MCF 10A (cell line): ENCODE measurements at places on chromosomes 13 and 19. TPM values are rescaled to one million over a fixed set of nuclear protein-coding genes. Genes with fewer than 3 reads are reported as not detected.
A peak's percentile ranks its signal among the peaks of the same experiment; 100 is the strongest.

GFY gene
- not detected in 2 replicates for total RNA-seq

DNAAF3 gene
- total RNA-seq: 3.9 and 4.9 TPM in 2 replicates

HSPB6 gene
- 0.21 TPM in 1 of 2 replicates, not detected in the other for total RNA-seq

ZNF180 gene
- 3.2 and 4.4 TPM in 2 replicates for total RNA-seq

VSTM2B gene
- not detected in 2 replicates for total RNA-seq

CD37 gene
- total RNA-seq: not detected in 2 replicates

ACER1 gene
- total RNA-seq: not detected in 2 replicates

PPP1R15A gene
- 207 and 248 TPM in 2 replicates for total RNA-seq

CARM1 gene
- total RNA-seq: 49.5 and 51.7 TPM in 2 replicates

DNA sequence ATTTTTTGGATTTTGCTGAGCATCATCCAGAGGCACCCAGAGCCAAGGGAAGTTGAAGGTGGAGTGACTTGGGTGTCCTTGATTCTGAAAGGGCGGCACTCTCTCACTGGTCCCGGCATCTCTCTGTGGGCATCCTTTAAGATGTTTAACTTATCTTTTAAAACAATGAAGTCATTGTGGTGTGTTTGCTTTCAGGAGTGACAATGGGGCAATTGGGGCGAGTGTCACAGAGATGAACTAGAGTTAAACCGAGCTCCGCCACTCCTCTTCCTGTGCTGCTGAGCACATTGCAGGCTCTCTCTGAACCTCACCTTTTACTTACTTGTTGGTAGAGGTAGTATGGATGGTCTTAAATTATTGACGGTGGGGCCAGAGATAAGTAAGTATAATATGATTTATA, 295.7 kb downstream of the MYO16 start:
- DNase-seq: no peak
- H3K4me1 ChIP-seq: peaks cover 23% of the 10 kb centered on the region
- H3K27me3 ChIP-seq: no peaks in the 10 kb centered on the region
- no peak overlapping the region for H3K27ac ChIP-seq
- no peak overlapping the region for H3K4me3 ChIP-seq

GRCh38 chr13:110185696-110186095, 121.3 kb downstream of the COL4A1 start:
- no peak overlapping the region for H3K27ac ChIP-seq
- H3K27me3 ChIP-seq: no peaks in the 10 kb centered on the region
- H3K4me3 ChIP-seq: no peak overlapping the region

GRCh38 chr13:53104136-53104535, 75.5 kb downstream of the OLFM4 start:
- no peaks in the 10 kb centered on the region for H3K4me1 ChIP-seq
- H3K27ac ChIP-seq: no peak overlapping the region
- H3K36me3 ChIP-seq: no peaks in the 10 kb centered on the region
- DNase-seq: no peak
- H3K4me3 ChIP-seq: no peak overlapping the region
- H3K27me3 ChIP-seq: peaks cover 24% of the 10 kb centered on the region

DNA sequence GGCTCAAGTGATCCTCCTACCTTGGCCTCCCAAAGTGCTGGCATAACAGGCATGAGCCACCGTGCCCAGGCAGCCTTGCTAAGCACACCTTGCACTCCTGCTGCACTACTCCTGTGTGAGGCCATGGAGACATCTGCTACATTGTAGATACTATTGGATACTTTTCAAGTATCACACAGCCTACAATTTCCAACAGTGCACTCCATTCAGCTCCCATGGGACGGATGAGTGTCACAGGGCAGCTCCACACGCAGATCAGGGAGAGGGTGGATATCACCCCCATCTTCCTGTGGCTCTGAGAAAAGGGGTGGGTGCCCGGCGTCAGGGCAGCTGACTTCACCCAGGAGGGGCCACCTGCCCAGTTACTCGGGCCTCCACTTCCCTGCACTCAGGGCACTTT, 39.1 kb upstream of the CCNE1 start:
- H3K4me3 ChIP-seq: no peak overlapping the region
- H3K27ac ChIP-seq: no peak overlapping the region
- peaks cover 7% of the 10 kb centered on the region for H3K36me3 ChIP-seq
- H3K27me3 ChIP-seq: no peaks in the 10 kb centered on the region
- peaks cover 5% of the 10 kb centered on the region for H3K4me1 ChIP-seq

DNA sequence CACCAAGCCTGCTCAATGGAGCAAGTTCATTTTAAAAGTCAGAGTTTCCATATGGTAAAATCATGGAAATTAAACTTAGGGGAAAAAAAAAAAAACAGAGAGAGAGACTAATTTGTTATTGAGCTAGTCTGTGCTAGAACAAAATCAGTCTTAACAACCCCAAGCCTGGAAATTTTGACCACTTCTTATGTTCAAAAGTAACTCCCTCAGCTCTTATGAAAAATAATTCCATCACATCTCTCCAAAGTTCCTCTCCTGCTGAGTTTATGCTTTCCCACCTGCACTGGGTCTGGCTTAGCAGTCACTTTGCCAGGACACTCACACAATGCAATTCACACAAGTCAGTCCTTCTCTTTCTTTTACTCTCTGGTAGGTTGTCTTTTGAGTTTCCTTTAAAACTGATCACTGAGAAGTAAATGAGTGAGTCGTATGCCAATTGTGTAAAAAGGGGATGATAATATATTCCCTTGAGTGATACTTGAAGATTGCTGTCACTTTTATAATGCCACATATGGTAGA, 92.6 kb downstream of the ENOX1 start:
- no peak overlapping the region for H3K4me3 ChIP-seq
- H3K27ac ChIP-seq: no peak overlapping the region
- no peaks in the 10 kb centered on the region for H3K36me3 ChIP-seq
- H3K4me1 ChIP-seq: peaks cover 6% of the 10 kb centered on the region
- DNase-seq: no peak

DNA sequence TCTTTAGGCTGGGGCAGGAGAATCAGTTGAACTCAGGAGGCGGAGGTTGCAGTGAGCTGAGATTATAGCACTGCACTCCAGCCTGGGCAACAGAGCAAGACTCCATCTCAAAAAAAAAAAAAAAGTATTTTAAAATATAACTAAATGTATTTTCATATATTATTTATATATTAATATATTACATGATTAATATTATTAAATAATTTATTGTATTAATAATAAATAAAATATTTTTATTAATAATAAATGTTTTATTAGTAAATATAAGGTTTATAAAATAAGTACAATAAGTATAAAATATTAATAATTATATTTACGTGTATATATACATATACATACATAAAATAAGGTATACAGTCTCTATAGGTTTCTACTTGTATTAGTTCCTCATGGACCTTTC, 56.8 kb downstream of the SKA3 start:
- no peaks in the 10 kb centered on the region for H3K27me3 ChIP-seq
- no peaks in the 10 kb centered on the region for H3K36me3 ChIP-seq
- no peak overlapping the region for H3K4me3 ChIP-seq
- H3K27ac ChIP-seq: no peak overlapping the region
- no peak for DNase-seq

- no peak for DNase-seq
- no peaks in the 10 kb centered on the region for H3K4me1 ChIP-seq
These were observed 99.0 kb upstream of the TSHZ3 start for GRCh38 chr19:31448221-31448657.

GRCh38 chr19:50328224-50328872, 829 bp downstream of the KCNC3 start:
- H3K4me1 ChIP-seq: no peaks in the 10 kb centered on the region
- H3K4me3 ChIP-seq: no peak overlapping the region
- no peak for DNase-seq
- peaks cover 54% of the 10 kb centered on the region for H3K27me3 ChIP-seq

DNA sequence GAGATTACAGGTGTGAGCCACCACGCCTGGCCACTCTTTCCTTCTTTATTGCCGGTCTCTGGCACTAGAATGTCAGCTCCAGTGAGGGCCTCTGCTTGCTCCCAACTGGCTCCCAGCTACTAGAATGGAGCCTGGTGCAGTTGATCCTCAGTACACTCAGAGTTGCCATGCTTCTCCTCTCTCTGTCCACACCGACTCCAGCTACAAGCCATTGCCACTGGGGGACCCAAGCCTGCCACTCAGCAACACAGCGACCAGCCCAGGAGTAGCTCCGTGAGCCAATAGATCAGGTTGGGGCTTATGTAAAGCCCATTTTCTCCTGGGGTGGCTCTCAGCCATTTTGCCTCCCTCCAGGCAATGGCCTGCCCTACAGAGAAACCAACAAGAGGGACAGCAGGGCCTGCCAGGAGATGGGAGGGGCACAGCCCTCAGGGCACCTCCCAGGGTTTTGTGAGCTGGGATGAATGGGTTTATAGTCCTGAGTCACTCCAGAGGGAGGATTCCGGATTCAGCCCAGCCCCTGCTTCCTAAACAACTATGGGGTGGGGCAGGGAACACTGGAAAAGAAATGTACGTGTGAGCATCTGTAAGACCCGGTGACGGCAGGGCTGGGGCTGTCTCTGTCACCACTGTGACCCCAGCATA, 36.5 kb downstream of the OPA3 start:
- H3K27ac ChIP-seq: peak overlapping the region; percentile 92
- no peaks in the 10 kb centered on the region for H3K36me3 ChIP-seq
- H3K27me3 ChIP-seq: no peaks in the 10 kb centered on the region

DNA sequence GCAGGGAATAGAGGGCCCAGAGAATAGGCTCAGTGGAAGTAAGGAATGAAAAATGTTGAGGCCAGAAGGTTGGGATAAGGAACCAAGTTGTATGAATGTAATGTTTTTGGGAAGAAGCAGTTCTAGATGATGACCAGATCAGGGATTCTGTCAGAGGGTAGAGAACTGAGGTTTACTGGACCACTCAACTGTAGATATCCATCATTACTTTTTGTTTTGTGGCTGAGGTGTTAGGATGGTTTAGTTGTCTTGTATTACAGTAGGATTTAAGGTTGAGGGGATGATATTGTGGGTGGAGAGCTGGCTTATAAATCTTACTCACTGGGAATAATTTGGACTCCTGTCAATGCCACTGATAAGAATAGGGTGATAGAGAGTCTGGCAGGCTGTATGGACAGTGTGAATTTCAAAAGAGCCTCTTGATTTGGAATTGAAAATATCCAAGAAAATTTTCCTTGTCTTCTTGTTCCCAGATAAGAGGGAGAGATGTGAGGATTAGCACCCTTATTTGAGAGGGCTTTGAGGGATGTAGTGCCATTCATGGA, 22.6 kb downstream of the NDFIP2 start:
- H3K4me3 ChIP-seq: no peak overlapping the region
- H3K4me1 ChIP-seq: peaks cover 34% of the 10 kb centered on the region
- H3K36me3 ChIP-seq: peaks cover 19% of the 10 kb centered on the region
- H3K27me3 ChIP-seq: no peaks in the 10 kb centered on the region

DNA sequence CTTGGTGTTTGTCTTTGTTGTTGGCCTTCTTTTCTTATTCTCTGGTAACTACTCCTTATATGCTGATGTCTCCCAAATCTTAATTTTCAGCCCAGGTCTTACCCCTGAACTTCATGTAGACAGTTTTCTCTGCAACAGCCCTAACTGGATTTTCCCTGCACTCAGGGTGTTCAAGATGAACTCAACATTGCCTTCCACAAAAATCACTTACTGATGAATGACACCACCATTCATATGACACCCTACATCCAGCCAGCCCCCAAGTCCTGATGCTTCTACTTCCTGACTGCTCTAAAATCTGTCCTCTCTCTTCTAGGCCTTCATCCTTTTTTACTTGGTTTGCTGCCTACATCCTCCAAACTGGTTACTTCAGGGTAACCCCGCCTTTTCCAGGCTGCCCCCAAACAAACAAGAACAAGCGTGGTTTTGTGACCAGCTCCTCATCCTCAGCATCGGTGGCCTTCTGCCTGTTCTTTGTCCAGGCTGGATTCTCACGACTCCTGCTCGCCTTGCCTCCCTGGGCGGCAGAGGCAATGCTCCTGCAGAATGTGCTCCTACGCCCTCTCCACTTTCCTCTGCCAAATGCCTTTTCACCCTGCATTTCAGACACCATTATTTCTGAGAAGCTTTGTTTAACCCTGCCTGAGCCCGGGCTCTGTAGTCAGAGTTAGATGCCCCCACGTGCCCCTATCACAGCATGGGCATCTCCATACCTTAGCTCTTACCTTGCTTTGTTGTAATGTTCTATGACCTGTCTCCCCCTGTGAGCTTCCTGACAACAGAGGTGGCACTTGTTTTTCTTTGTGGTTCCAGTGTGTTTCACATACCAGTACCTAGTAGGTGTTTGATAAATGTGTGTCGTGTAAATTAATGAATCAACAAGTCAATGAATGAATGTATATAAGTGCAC, 61.8 kb downstream of the WDFY2 start:
- no peak for DNase-seq
- H3K36me3 ChIP-seq: peaks cover 21% of the 10 kb centered on the region
- peak overlapping the region; percentile 95 for H3K27ac ChIP-seq
- peaks cover 40% of the 10 kb centered on the region for H3K4me1 ChIP-seq
- H3K4me3 ChIP-seq: peak overlapping the region; percentile 52

DNA sequence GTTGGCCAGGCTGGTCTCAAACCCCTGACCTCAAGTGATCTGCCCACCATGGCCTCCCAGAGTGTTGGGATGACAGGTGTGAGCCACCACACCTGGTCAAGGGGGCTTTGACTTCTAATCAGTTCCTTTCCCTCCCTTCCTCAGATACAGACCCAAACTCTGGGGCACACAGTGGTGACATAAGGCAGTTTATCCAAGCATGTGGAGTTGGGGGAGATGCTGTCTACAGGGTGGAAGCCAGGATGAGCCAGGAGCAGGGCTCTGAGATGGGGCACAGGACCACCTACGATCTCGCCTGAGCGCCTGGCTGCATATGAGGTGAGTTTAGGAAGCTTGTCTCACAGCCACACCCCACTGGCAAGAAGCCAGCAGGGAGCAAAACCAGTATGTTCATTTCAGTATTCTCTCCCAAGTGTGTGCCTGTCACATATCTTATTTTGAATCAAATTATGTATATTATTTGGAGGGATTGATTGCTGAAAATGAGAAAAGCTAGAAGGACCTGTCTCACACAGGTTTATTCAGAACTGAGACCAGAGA, 67.7 kb downstream of the KCTD15 start:
- H3K4me1 ChIP-seq: no peaks in the 10 kb centered on the region
- H3K27me3 ChIP-seq: no peaks in the 10 kb centered on the region
- no peak overlapping the region for H3K4me3 ChIP-seq
- no peak overlapping the region for H3K27ac ChIP-seq
- DNase-seq: peak; percentile 42

- peaks cover 41% of the 10 kb centered on the region for H3K4me1 ChIP-seq
- peak overlapping the region; percentile 62 for H3K27ac ChIP-seq
- no peaks in the 10 kb centered on the region for H3K36me3 ChIP-seq
- no peak overlapping the region for H3K4me3 ChIP-seq
These were observed 78.5 kb upstream of the PCDH8 start for GRCh38 chr13:52926971-52927370.

- H3K4me3 ChIP-seq: no peak overlapping the region
- DNase-seq: peak; percentile 9
- H3K4me1 ChIP-seq: no peaks in the 10 kb centered on the region
- H3K36me3 ChIP-seq: no peaks in the 10 kb centered on the region
These were observed 25.2 kb upstream of the ATP11A start for GRCh38 chr13:112664501-112665203.

DNA sequence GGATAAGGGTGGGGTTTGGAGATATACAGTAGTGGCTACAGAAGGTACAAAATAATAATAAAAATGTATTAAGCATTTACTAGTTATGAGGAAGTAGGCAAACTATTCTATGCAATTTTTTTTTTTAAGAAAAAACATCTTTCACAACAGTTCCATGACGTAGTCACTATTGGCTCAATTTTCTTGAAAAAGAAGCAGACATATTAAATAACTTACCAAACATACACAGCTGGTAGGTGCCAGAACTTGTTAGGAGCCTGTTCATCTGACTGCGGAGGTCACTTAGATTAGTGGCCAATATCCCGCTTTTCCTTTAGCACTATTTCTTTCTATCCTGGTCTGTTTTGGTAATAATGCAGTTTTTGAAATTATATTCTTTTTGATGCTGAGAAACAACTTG, 593.5 kb downstream of the KCTD12 start:
- no peaks in the 10 kb centered on the region for H3K36me3 ChIP-seq
- peak overlapping the region; percentile 3 for H3K27ac ChIP-seq
- H3K4me1 ChIP-seq: peaks cover 14% of the 10 kb centered on the region
- no peaks in the 10 kb centered on the region for H3K27me3 ChIP-seq
